Hematopoietic multipotent progenitor cell (in vitro differentiated cells): ENCODE measurements at places on chromosomes 4 and X.

DNA sequence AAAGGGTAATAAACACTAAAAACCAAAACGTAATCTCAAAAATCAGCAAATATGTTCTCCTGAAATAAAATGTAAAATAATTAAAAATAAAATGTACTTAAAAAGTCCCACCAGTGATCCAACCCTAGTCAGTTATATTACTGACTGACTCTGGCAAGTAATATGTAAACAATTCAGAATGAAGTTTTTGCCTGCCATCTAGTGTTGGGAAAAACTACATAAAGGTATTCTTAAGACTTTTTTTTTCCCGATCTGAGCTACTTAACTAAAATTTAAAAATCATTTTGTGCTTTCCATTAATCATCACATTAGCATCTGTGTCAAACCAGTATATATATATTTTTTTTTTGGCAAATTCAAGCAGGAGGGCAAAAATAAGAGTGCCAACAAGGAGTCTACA is 24.0 kb downstream of the RCHY1 start:
- no peak for DNase-seq

- DNase-seq: no peak
These were observed 18.6 kb downstream of the ZCCHC4 start for GRCh38 chr4:25330905-25331808.

GRCh38 chr4:6504900-6505496 is 32.6 kb upstream of the PPP2R2C start:
- DNase-seq: no peak

DNA sequence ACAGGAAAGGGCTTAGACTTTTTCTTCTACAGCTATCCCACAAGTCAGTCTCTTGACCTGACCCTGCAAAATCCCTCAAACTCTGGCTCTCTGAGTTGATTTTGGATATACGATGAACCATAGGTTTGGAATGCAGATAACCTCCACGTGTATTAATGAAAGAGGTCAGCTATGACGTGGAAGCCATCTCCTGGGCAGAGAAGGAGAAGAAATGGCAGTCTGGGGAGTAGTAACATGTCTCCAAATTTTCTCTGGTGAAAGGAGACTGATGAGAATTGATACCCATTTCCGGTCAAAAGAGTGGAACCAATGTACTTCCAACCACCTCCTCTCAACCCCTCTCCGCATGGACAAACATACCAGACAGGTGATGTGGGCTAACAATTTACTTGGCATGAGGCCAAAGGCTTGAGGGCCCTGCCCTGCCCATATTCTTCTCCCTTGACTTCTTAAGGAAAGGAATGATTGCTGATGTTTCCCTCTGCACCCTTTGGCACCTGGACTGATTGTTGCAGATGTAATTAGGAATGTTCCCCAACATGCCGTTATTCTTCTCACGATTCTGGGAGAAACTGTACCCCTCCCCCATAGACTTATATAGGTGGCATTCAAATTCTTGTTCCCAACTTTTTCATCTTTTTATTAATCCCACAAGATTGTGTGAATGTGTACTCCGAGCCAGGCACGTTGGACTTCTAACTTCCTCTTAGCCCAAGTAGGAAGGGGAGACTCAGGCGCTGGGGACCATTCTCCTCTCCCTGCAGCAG is 580 bp upstream of the PLS3 start:
- no peak for DNase-seq

- no peak for DNase-seq
These were observed 37.3 kb upstream of the GUCY1A1 start for GRCh38 chr4:155629183-155629825.

GRCh38 chr4:153428941-153429475 is 37.2 kb upstream of the TMEM131L start:
- DNase-seq: no peak

GRCh38 chr4:123479944-123480343 is 83.3 kb downstream of the SPRY1 start:
- DNase-seq: no peak

GRCh38 chrX:119654112-119654531 is 38.8 kb downstream of the SEPTIN6 start:
- DNase-seq: no peak

GRCh38 chrX:3951859-3952258 is 238.4 kb upstream of the PRKX start:
- DNase-seq: no peak

DNA sequence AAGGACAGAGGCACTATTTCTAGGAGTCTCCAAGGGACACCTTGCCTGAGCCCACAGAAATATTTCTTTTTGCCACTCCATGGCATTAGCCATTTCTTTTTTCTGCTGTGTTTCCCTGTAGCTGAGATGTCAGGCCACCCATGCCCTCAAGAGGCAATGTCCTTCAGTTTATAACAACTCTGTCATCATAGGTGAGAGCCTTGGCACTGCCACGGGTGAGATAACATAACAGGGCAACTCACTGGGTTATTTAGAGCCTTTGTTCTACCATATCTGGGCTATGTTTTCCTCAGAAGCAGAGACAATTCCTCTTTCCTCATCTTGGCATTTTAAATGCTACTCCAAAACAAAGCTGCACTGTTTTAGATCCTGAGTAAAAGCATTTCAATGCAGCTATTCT is 99.9 kb upstream of the MAOA start:
- DNase-seq: no peak

DNA sequence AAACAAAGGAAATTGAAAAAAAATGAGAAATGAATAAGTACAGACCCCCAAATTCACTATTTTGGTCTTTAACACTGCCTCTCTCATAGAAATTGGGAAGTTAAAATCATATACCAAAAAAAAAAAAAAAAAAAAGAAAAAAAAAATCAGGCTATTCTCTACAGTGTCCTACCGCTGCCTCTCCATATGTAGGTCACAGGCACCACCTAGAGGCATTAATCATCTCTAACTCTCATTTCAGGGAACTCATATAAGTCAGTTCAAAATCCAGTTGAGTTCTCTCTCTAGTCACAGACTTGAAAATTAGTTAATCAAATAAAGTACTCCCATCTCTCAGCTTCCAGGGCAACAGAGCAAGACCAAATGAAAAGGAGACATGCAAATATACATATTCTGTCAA is 47.9 kb downstream of the COX18 start:
- no peak for DNase-seq

DNA sequence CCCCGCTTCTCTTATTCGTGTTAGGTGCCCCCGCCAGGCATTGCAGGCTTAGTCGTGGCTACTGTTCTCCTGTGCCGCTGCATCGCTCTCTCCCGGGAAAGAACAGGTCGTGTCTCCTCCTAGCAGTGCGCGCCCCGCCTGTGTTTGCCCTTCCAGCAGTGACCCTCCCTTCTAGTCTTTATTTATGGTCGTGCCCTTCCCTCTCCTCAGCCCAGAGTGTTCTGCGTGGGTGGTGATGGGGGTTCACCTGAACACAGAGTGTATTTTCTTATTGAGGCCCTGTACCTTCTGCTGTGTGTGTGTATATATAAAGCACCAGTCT is 15.2 kb downstream of the USP11 start:
- DNase-seq: no peak

DNA sequence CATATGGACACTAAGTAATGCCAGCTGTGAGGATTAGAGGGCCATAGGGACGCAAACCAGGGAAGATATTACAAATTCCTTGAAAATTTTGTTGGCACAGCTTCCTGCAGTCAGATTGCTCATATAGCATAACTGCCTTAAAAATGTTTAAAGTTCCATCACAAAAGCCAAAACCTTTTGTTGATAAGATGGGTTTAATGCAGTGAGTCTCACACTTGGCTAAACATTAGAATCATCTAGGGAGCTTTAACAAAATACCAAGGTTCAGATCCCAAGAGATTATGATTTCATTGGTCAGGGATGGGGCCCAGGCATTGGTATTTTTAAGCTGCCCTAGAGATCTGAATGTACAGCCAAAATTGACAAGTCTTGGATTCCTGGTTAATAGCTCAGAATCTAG is 376.5 kb upstream of the MAD2L1 start:
- no peak for DNase-seq

DNA sequence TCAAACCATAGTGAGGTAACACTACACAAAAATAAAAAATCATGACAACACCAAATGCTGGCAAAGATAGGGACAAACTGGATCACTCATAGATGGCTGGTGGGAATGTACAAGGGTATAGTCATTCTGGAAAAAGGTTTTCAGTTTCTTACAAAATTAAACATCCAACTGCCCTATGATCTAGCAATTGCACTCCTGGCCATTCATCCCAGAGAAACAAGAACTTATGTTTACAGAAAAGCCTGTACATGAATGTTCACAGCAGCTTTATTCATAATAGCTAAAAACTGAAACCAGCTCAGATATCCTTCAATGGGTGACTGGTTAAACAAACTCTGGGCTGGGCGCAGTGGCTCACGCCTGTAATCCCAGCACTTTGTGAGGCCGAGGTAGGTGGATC is 43.3 kb downstream of the NYX start:
- DNase-seq: no peak

- no peak for DNase-seq
These were observed 1028.2 kb downstream of the PCDH7 start for GRCh38 chr4:31748382-31748781.

- no peak for DNase-seq
These were observed 417.4 kb upstream of the FAT1 start for GRCh38 chr4:187141101-187141500.

- no peak for DNase-seq
These were observed 325.4 kb downstream of the PCDH10 start for GRCh38 chr4:133474501-133474900.

- DNase-seq: peak; percentile 29
These were observed 51.1 kb downstream of the SCML1 start for GRCh38 chrX:17788439-17788838.

DNA sequence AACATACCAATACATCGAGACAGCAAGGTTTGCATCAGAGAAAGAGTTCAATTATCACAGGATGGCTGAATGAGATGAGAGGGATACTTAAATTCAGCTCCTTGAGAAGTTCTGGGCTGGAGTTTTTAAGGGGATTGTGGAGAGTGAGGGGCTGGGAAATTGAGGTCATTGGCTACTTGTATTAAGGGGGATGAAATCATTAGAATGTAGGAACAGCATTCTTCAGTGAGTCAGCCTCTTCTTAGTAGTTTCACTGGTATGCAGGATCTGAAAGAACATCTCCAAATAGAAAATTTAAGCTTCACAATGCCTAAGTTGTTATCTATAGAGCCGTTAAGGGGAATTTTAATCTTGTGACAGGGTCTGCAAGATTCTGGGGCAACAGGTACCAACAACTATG is 211.6 kb upstream of the TAPT1 start:
- DNase-seq: no peak

- no peak for DNase-seq
These were observed 37.0 kb upstream of the SHISA3 start for GRCh38 chr4:42360256-42360669.
